NCI-H510A (cell line): ENCODE measurements at places on chromosomes 2 and 18.

GRCh38 chr2:219965287-219966194 lies 338.1 kb downstream of the SLC4A3 start:
- no peak for DNase-seq

DNA sequence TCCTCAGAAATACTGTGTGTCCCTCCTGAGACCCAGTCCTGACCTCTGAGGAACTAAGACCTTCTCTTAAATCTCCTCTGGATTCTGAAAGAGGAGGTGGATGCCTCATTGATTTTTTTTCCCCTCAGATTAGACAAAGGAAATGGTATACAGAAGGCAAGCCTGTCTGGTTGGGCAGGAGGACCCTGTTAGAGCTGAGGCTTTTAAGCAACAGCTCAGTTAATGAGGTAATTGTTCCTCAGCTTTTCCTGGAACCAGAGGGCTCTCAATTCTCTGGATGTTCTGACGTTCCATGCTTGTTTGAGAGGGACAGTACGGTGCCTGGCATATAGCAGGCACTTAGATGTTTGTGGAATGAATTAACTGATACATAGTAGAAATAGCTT lies 61.7 kb upstream of the MCFD2 start:
- DNase-seq = no peak

GRCh38 chr18:3190610-3191009 lies 29.2 kb downstream of the MYOM1 start:
- no peak for DNase-seq

GRCh38 chr18:378079-378478 lies 110.2 kb upstream of the THOC1 start:
- no peak for DNase-seq

DNA sequence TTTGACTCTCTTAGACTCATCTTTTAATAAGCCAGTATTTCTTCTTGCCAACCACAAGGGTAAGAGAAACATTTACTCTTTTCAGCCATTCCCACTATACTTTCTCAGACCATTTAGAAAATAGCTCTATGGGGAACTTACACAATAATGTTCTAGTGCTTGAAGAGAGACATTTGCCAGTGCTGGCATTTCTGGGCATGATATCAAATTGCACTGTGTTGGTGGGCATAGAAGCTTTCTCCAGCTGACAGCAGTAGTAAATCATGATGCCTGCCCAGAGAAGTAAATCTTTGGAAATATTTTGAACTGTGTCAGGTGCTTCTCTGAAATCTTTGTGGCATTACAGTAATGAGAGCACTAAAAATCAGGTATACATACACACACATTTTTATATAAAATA lies 346.6 kb downstream of the CBLN2 start:
- DNase-seq = no peak
